Central memory CD4-positive, alpha-beta T cell (primary cell): ENCODE measurements at places on chromosomes 4 and X.

DNA sequence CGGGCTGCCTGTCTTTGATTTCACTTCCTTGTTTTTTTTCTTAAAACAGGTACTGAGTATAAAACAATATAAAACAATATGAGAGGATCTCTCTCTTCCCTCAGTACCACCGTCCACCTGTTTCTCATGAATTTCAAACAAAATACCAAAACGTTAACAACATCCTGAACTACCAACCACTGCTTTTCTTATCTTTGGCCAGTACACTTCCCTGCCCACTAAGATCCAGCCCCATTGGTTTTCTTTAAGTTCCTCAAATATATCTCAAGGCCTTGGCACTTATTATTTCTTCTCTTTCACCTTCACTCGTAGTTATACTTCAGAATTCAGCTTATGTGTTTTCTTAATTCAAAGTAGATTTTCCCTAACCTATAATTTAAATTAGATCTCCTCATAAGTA is 370.2 kb upstream of the GRIA3 start:
- DNase-seq, result no peak

DNA sequence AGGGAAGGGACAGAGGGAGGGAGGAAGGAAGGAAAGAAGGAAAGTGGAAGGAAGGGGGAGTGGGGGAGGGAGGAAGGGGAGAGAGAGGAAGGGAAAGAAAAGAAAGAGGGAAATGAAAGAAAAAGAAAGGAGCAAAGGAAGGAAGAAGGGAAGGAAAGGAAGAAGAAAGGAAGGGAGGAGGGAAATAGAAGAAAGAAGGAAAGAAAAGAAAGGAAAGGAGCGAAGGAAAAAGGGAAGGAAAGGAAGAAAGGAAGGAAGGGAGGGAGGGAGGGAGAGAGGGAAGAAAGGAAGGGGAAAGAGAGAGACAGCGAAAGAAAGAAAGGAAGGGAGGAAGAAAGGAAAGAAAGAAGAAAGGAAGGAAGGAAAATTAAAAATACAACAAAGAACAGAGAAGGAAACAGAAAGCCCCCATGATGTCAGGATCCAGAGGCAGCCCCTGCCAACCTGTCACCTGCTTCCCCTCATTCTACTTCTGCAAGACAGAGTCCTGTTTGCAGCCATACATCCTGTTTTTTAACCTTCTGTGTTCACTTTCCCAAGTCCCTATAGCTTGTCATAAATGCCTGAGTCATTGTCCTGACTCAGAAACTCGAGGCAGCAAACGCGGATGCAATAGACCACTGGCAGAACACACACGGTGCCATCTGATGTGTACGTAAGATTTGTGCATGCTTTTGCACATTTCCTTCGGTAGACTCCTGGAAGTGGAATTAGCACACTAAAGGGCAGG is 77.0 kb upstream of the C4orf50 start:
- no peak for DNase-seq

DNA sequence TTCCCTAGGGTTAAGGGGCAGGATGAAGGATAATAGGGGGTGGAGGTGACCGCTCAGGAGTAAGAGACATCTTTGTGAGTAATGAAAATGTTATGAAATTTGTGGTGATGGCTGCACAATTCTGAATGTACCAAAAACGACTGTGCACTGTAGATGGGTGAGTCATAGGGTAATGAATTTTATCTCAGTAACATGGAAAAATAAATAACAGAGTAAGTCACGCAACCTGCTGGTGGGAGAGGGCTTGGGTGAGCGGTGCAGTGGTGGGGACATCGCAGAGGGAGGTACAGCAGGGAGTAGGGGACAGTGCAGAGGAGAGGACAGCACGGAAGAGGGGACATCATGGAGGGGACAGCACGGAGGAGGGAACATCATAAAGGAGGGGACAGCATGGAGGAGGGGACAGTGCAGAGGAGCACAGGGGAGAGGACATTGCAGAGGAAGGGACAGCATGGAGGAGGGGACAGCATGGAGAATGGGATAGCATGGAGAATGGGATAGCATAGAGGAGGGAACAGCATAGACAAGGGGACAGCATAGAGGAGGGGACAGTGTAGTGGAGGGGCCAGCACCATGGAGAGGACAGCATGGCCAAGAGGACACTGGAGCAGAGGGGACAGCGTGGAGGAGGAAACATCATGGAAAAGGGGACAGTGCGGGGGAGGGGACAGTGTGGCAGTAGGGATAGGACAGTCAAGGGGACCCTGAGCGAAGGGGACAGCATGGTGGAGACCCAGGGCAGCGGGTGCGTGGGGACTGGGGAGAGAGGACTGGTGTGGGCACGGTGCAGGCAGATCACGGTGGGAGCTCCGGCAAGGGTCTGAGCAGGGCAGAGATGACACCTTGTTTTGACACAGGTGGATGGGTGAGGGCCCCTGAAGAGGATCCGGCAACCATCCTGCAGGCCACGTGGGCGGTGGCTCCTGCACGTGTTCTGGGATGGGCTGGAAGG is 68.5 kb upstream of the MXD4 start:
- no peak for DNase-seq

GRCh38 chrX:99117011-99117410 is 1293.1 kb downstream of the PCDH19 start:
- DNase-seq, result no peak

- no peak for DNase-seq
Measured at GRCh38 chr4:60544981-60545380, 655.1 kb upstream of the ADGRL3 start.

DNA sequence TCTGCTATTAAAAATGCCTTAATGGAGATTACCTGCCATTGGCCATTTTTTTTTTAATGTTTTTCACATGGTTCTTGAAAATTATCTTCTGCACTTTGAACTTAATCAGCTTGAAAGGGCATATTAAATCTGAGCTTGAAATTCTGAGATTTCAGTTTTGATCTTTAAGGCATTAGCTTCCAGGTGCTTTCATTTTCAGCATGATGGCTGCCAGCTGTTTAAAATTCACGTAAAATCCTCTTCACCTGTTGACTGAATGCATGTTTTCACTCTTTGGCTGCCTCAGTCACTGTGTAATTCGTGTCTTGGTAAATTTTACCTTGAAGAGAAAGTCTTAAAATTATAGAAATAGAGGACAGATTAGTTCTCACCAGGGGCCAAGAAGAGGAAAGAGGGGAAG is 39.6 kb downstream of the SMAD1 start:
- DNase-seq, result no peak

DNA sequence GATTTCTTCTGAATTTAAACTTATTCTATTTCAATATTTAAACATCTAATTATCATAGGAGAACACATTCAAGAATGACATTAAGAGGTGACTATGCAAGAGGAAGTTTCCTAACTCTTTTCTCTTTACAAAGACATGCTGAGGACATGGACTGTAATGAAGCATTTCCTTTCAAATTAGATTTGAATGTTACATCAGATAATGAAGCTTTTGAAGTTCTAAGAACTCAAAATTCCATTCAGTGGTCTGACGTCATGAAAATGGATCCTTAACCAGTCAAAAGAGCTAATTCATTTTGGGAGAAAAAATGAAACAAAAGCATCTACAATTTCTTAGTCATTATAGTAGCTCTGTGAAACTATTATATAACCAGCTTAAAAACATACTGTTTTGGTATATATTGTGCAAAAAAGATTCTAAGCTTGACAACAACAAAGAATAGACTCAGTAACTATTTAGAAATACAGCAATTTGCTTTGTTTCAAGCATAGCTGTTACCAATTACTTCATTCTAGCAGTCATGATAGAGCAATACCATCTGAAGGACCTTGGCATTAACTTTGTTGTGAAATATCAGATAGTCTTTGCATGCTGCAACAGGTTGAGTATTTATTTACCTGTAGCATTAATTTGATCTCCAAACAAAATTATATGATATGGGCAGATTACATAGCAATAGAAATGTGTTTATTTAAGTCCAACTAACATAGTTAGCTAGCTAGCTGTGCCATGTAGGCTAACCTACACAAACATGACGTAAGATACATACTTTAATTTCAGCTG is 13.7 kb upstream of the DTHD1 start:
- DNase-seq, result no peak

GRCh38 chr4:144627663-144628076 is 18.3 kb upstream of the HHIP start:
- no peak for DNase-seq

DNA sequence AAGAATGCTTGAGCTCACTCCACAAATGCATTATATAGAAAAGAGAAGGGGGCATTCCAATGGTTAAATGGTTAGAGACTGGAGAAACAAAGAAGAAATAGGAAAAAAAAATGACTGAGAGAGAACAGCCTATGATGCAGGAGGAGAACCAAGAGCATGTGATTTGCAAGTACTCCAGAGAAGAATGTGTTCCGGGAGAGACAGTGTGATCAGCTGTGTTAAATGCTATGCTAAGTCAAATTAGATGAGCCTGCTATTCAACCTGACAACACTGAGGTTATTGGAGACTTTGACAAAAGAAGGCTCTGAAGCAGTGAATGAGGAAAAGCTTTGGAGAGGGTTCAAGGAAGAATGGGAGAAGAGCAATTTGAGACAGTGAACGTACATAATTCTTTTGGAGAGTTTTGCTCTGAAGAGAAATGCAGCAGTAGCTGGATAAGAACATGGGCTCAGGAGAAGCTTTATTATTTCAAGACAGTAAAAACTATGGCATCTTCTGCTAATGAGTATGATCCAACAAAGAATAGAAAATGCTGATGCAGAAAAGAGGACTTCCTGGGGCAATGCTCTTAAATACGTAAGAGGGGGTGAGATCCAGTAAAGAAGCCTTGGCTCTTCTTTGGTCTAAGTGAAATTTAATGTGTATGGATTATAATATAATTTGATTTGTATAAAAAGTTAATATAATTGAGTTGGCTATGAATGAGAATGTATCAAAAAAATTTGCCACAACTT is 66.3 kb downstream of the PPP3CA start:
- no peak for DNase-seq

DNA sequence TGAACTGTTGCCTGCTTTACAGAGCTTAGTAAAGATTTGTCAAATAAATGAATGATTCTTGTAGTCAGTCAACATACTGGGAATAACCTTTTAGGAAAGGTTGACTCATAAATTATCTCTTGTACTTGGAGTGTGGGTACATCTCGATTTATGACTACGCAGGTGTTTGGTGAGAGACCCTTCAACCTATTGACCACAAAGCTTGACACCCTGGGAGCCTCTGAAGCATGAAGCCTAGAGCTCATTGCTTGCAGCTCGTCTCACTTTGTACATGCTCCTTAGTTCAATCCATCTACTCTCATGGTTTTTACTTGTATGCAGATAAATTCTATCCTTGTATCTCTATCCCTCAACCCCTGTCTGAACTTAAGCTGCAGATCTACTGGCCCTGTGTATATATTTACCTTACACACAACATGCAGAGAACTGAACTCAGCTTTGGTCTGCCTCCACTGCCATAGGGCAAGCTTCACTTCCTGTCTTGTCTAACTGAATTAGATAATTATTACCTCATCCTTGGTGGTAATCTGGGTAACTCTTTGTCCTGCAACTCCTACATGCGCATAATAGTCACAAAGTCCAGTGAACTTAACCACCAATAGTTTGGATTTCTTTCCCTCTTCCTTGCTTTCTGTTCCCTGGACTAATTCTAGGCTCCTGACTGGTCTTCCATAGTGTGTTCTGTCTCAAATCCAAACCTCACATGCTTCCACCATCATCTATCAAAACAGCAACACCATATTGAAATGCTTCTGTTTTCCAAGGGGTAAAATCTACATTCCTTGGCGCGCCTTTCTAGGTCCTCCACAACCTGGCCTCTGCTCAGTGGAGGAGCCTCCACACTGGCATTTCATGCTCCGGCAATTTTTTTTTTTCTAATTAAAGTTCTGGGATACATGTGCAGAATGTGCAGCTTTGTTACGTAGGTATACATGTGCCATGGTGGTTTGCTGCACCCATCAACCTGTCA is 32.2 kb upstream of the FAT1 start:
- no peak for DNase-seq

DNA sequence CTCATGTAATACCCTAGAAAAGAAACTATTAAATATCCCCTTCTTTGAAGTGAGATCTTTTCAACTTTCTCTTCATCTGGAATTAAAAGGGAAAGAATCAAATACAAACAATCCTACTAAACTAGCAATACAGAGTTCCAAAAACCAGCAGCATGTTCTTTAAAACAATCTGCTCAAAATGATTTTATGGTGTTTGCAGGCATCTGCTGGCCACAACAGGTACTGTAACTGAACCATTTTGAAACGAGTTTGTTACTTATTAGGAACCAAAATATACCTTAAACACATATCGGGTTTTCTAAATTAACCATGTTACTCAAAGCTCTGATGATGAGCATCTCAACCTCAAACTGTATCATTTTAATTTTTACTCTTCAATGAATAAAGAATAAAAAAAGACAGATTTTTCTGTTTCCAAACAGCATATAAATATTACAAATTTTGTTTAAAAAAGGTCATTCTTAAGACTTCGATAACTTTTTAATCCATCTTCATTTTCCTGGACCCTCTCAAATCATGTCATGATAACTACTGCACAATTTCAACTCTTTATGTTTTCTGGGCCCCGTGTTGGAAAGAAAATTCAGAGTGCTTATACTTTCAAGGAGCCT is 56.5 kb downstream of the ARAP2 start:
- DNase-seq, result no peak

- no peak for DNase-seq
Measured at GRCh38 chrX:40041915-40042314, 55.8 kb downstream of the BCOR start.

GRCh38 chr4:145566086-145566708 is 53.0 kb upstream of the MMAA start:
- DNase-seq, result no peak

- no peak for DNase-seq
Measured at GRCh38 chr4:162011089-162011488, 152.7 kb downstream of the FSTL5 start.

- DNase-seq, result no peak
Measured at GRCh38 chr4:3276986-3277385, 15.8 kb upstream of the RGS12 start.

DNA sequence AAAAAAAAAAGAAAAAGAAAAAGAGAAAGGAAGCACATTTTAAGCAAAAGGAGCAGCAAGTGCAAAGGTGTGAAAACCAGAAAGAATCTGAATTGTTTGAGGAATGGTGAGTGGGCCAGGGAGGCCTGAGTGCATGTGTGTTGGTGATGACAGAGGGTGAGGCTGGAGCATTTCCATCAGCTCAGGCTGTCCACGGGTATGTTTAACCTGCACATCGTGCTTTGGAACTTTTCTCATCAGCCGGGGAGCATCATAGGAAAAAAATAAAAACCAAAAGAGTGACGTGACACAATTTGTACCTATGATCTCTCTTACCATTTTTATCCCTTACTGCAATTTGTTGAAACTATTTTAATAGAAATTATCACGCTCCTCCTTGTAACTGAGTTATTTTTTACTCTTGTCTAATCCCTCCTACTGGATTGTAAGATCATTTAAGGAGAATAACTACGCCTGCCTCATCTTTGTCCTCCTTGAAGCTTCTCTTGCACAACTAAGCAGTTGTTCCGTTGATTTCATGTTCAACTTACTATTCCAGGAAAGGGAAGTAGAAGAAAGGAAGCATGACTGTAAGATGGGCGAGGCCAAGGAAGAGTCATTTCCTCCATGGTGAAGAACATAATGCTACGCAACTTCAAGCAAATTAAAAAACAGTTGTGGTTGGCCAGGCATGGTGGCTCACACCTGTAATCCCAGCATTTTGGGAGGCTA is 7.0 kb downstream of the PALLD start:
- no peak for DNase-seq
